ENCODE measurements at places on chromosomes 3 and 15.

- no peak for DNase-seq
Observed at GRCh38 chr15:101393172-101393571, 96.3 kb downstream of the PCSK6 start.

- DNase-seq = no peak
Observed at GRCh38 chr15:55366981-55367380, 41.2 kb downstream of the CCPG1 start.

DNA sequence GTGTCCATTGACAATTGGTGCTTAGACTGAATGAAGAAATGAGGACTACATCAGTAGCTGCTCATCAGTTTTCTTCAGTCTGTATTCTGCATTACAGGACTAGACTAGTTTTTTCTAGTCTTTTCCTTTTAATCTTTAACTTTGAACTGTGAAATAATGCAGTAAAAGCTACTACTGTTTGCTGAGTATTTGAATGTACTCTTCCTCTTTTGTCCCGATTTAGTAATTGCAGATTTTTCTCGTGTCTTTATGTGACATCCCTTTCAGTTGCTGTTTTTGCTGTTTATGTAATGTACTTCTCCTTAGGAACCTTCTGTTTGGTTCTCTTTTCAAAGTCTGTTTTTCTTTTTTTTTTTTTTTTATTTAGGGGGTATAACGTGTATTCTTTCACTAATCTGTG lies 17.4 kb downstream of the MFSD1 start:
- DNase-seq = no peak

GRCh38 chr3:179455954-179456353 lies 4.7 kb upstream of the GNB4 start:
- DNase-seq = no peak

GRCh38 chr3:188352196-188352927 lies 198.4 kb downstream of the LPP start:
- DNase-seq = no peak

DNA sequence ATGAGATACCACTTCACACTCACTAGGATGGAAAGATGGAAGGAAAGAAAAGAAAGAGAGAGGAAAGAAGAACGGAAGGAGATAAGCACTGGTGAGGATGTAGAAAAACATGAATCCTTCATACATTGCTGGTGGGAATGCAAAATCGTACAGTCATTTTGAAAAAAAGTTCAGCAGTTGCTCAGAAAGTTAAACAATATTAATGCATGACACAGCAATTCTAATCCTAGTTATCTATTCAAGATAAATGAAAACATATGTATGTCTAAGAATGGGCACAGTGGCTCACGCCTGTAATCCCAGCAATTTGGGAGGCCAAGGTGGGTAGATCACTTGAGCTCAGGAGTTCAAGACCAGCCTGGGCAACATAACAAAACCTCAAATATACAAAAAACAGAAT lies 59.1 kb downstream of the SENP7 start:
- no peak for DNase-seq

DNA sequence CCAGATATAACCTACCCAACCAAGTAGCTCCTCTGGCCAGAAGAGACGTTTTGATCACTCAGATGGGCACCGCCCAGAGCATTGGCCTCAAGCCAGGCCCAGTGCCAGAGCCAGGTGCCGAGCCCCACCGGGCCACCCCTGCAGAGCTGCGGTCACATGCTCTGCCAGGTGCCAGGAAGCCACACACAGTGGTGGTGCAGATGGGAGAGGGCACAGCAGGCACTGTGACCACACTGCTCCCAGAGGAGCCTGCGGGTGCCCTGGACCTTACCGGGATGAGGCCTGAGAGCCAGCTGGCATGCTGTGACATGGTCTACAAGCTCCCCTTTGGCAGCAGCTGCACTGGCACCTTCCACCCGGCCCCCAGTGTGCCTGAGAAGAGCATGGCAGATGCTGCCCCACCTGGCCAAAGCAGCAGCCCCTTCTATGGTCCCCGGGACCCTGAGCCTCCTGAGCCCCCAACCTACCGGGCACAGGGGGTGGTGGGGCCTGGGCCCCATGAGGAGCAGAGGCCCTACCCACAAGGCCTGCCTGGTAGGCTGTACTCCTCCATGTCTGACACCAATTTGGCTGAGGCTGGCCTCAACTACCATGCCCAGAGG lies 19.1 kb upstream of the APEH start:
- DNase-seq = no peak

GRCh38 chr3:129235344-129235917 lies 14.0 kb upstream of the COPG1 start:
- no peak for DNase-seq

DNA sequence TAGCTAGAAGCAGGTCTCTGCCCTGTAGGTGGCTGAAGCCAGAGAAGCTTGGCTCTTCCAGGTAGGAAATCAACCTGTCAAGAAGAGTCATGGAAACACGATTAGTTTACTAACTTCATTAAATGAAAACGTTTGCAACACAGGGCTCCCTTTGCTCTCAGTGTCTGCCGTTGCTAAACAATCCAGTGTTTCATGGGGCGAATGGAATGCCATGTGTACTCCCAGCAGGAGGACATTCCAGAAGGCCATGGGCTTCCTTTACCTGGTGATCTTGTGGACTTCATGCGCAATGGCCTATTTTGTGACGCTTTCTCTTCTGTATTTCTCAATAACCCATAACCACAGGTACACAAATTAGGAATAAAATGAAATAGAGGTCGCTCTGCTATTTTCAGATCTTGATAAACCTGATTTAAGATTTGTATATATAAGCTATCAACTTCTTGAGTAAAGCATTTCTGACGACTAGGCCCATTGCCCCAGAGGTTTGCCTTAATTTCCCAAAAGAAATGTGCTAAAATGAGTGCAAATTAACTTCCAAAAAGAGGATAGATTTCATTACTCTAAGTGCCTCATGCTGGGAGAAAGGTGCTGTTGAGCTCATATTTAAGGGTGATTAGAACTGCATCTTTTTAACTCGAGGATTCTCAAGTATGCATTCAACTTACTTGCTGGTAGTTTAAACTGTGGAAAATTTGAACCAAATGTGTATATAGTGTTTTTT lies 171.0 kb downstream of the EPHA3 start:
- DNase-seq = no peak

GRCh38 chr3:142817356-142817755 lies 71.5 kb downstream of the PCOLCE2 start:
- DNase-seq = no peak

DNA sequence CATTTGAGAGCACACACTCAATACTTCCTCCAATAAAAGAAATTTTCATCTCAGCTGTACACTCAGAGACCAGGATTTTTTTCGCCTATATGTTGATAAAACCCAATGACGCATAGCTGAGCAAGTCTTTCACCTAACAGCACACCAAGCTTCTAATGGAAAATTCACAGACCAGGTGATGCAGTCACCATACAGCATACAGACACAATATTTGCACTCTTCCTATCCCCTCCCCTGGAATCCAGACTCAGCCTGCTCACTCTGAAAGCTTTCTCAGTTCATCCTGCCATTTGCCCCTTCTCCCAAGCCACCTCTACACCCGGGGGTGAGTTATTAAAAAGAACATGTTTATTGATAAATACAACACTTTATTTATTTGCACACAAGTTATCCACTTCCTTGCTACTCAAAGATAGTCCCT lies 1.7 kb downstream of the TBC1D5 start:
- no peak for DNase-seq

- DNase-seq = no peak
Observed at GRCh38 chr3:61649381-61650170, 88.2 kb downstream of the PTPRG start.

GRCh38 chr3:43079536-43080332 lies 26.1 kb downstream of the POMGNT2 start:
- no peak for DNase-seq

DNA sequence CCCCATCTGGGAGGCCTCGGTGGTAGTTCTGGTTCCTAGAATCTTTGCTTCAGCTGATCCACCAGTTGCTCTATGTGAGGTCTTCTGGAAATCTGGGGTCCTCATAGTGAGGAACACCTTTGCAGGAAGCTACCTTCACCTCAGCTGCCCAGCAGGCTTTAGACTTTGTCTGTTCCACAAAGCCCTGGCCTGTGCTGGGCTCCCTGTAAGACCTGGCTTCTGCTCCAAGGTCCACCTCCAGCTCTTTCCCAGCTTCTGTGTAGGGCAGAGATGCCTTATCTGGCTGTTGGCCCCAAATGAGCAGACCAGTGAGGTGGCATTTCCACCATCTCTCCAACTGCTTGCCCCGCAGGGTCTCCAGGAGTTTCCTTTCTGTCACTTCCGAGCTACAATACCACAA lies 8.2 kb upstream of the HOMER2 start:
- no peak for DNase-seq

DNA sequence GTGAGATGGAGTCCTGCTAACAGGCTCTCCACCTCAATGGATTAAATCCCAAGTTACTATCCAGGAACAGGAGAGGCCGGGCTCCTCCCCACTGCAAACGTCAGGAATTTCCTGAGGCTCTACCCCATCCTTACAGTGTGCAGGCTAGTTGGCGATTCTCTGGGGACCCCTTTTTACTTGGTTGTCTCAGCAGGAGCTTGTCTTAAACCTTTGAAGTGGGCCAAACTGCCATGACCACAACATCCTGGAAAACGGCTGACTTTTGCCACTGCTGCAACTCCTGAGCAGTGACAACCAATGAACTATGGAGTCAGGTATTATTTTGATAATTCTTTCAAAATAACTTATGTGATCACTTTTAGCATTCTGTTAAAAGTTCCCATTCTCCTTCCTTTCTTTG lies 440.9 kb upstream of the CCDC54 start:
- DNase-seq = no peak

GRCh38 chr15:66269326-66270090 lies 16.0 kb upstream of the MEGF11 start:
- peak; percentile 2 for DNase-seq

GRCh38 chr15:41921639-41922038 lies 27.8 kb upstream of the SPTBN5 start:
- DNase-seq = no peak

- no peak for DNase-seq
Observed at GRCh38 chr3:127158614-127159229, 34.2 kb upstream of the PRR23E start.
